ENCODE measurements at places on chromosomes 12 and 14.

- DNase-seq, result peak; percentile 50
These were observed 126.8 kb upstream of the NCOR2 start for GRCh38 chr12:124694250-124694649.

- no peak for DNase-seq
These were observed 13.1 kb downstream of the CCDC85C start for GRCh38 chr14:99590746-99591555.

DNA sequence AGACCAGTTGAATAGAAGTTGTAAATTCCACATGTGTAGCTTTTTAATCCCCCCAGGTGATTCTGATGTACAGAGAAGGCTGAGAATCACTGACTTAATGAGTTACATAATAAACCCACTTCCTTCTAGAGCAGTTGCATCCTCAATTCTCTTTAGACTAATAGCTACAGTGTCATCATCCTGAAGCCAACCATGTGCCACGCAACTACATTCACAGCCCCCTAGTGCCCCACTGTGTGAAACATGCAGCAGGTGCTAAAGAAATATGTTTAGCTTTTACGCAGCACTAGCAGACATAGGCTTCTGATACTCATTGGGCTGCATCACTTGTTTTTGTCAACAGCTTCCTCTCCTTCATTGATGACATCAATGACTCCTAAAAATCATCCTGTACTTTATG, 1168.3 kb downstream of the BCL11B start:
- DNase-seq, result no peak

DNA sequence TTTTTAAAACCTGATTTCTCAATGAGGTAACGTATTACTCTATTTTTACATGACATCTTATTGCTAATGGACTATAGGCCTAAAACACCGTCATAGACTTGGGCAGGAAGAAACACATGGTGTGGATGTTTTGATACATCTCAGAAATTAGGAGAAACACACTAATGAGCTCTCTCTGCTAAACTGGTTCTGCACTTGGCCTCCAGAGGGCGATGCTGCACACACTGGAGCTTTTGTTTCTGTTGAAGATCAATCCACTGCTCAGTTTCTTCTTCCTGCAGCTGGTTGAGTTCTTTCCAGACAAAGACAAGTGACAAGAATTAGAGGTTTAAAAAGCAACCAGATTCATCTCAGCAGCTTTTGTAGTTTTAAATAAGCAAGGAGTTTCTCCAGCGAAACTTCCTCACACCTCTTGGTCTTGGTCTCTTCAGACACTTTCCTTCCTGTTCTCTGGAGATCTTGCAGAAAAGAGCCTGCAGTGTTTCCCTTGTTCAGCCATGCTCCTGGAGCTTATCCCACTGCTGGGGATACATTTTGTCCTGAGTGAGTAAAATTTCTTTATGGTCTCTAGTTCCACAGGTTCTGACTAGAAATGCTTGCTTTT, 178.5 kb upstream of the OR4E1 start:
- no peak for DNase-seq

- DNase-seq, result no peak
These were observed 105.5 kb downstream of the GPATCH2L start for GRCh38 chr14:76257111-76257803.

- DNase-seq, result no peak
These were observed 179.2 kb upstream of the C14orf180 start for GRCh38 chr14:104400355-104400754.

DNA sequence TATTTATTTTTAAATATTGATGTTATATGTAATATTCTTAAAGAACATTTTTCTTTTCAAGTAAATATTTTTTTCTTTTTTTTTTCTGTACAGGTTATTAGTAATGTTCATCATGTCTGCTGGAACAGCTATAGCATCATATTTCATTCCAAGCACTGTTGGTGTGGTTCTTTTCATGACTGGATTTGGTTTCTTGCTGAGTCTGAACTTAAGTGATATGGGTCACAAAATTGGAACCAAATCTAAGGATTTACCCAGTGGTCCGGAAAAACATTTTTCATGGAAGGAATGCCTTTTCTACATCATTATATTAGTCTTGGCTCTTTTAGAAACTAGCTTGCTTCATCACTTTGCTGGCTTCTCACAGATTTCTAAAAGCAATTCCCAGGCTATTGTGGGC, 23.2 kb downstream of the PCNX4 start:
- no peak for DNase-seq

DNA sequence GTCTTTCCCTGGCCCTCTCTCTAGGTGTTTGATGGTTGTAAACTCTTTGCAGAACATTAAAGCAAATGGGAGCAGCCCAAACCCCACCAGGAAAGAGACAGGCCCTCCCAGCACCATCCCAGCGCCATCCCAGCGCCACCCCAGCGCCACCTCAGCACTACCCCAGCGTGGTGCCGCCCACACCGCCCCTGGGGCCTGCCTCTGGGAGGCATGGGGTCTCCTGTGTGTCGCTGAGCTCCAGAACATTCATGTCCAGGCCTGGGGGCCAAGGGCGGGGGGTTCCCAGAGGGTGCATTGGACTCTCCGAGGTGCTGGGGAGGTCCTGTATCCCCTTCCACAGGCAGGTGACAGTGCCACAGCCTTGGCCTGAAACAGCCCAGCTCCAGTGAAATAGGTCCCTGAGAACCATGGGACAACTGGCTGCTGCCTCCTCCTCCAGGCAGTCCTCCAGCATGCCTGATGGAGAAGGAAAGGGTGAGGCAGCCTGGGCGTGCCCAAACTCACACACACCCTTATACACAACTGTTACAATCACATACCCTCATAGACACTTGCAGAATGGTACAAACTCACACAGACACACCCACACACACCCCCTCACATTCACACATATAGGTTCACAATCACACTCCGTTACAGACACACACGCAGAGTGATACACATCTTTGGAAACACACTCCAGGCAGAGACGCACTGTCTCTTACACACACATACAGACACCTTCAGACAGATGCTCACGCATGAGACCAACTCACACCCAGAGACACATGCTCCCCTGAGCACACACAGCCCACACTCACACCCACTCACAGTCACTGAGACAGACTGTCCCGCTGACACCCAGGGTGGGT, 44.4 kb upstream of the NCOR2 start:
- no peak for DNase-seq

- DNase-seq, result peak; percentile 89
These were observed at the start of gene AMN1 for GRCh38 chr12:31728917-31729640. TSS of gene AMN1 (minus strand) at chr12:31729021. CDS start at chr12:31729008, 13 bp downstream.

DNA sequence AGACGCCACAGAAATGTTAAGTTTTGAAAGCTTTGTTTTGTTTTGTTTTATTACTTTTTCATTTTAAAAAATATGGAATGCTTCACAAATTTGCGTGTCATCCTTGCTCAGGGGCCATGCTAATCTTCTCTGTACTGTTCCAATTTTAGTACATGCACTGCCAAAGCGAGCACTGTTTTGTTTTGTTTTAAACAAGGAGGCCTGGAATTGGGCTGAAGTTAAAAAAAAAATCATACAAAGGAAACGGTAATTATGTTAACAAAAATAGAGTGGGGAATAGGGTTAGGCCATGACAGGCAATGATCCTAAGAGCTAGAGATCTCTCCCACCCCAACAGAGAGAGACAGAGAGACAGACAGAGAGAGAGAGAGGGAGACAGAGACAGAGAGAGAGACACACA, 57.0 kb downstream of the ZFP36L1 start:
- DNase-seq, result no peak

GRCh38 chr12:67625004-67625403, 23.5 kb upstream of the DYRK2 start:
- DNase-seq, result no peak

DNA sequence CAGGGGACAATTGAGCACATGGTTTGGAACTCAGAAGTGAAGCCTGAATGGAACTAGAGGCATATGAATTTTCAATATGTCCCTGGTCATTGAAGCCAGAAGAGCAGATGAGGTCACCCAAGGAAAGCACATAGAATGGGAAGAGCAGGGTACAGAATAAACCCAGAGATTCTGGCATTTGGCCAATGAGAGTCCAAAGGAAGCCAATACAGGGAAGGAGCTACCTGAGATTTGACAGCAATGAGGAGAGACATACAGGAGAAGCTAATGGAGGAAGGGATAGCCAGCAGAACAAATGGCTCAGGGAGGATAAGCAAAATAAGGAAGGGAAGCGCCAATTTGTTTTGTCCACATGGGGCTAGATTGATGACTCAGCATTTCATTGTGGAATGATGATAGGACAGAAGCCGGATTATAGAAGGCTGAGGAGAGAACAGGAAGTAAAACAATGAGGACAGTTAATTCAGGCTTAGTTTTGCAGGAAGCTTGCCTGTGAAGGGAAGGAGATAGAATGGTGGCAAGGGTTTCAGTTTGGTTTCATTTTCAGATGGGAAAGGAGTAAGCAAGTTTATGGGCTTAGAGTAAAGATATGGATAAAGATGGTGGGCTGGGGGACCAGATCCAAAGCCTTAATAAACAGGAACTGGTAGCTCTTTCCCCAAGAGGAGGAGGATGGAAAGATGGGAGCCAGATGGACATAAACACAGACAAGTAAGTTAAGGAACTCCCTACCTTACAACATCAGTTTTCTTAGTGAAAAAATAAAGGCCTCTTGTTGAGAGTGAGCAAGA, 3.2 kb upstream of the SPTSSA start:
- no peak for DNase-seq

GRCh38 chr14:19801118-19801464, 2.5 kb upstream of the OR4N2 start:
- no peak for DNase-seq

GRCh38 chr12:32533971-32534590, 134.7 kb downstream of the FGD4 start:
- no peak for DNase-seq

DNA sequence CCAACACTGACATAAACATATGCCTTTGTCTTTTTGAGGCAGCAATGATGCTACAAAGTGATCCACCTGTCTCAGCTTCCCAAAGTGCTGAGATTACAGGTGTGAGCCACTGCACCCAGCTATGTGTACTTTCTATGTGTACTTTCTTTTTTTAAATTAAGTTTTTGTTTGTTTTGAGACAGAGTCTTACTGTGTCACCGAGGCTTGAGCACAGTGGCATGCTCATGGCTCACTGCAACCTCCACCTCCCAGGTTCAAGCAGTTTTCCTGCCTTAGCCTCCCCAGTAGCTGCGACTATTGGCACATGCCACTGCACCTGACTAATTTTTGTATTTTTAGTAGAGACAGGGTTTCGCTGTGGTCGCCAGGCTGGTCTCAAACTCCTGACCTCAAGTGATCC, 172.5 kb upstream of the ALG10B start:
- no peak for DNase-seq

DNA sequence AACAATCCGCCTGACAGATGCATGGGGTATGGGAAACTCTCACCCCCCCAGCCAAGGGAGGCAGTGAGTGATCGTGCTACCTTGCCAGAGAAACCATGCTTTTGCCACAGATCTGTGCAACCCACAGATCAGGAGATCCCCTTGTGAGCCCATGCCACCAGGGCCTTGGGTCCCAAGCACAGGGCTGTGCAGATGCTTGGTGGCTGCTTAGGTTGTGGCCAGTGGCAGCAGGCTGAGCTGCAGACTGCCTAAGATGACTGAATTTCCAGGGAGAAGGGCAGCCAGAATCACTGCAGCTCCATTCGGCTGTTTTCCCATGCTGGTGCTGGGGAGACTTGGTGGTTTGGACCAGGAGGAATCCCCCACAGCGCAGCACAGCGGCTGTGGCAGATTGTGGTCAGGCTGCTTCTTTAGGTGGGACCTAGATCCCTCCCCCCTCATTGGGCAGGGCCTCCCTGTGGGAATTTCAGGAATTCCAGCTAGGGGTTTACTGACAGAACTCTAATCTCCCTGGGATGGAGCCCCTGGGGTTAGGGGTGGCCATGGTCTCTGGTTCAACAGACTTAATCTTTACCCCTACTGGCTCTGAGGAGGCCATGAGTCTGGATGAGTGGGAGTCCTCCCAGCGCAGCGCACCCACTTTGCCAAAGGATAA, 264.6 kb upstream of the DAAM1 start:
- DNase-seq, result no peak
